ENCODE measurements at places on chromosomes 5 and 9.

GRCh38 chr5:171309276-171310211 lies 496 bp downstream of the TLX3 start:
- no peak for DNase-seq

- no peak for DNase-seq
Observed at GRCh38 chr5:57486027-57486602, 3.5 kb upstream of the ACTBL2 start.

DNA sequence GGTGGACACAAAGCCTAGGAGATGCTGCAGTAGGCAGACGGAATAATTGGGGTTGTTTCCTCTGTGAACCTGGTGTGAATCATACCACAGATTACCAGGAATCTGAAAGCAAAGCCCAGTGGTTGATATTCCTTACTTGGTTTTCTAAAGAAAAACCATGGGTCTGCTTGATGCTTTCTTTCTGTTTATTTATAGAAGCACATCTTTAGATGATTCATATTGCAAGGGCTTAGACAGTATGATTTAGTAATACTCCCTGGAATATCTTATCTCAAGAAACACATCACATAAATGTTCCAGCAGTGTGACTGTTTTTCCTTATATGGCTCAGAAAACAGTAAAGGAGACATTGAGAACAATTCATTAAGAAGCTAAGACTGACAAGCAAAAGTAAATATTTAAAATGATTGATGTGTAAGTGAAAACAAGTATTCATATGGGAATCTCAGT lies 623.3 kb downstream of the RAB3C start:
- no peak for DNase-seq

GRCh38 chr9:91746357-91746756 lies 203.7 kb downstream of the ROR2 start:
- no peak for DNase-seq
